ENCODE measurements at places on chromosomes 12 and 14.

DNA sequence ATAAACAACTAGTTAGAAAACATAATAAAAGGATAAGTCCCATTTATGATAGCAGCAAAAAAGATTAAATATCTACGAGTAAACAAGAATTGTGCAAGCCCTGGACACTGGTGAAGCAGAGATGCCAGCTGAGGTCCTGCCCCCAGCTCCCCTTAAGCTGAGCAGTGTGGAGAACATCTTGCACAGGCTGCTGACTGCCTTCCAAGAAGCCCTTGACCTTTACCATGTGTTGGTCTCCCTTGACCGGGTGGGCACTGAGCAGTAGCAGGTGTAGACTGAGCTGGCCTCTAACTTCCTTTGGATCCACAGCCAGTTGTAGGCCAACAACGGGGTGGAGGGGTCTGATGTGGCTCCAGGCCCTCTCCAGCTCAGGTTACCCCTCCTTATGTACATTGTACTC is 47.7 kb upstream of the PAPLN start:
- DNase-seq, result no peak

DNA sequence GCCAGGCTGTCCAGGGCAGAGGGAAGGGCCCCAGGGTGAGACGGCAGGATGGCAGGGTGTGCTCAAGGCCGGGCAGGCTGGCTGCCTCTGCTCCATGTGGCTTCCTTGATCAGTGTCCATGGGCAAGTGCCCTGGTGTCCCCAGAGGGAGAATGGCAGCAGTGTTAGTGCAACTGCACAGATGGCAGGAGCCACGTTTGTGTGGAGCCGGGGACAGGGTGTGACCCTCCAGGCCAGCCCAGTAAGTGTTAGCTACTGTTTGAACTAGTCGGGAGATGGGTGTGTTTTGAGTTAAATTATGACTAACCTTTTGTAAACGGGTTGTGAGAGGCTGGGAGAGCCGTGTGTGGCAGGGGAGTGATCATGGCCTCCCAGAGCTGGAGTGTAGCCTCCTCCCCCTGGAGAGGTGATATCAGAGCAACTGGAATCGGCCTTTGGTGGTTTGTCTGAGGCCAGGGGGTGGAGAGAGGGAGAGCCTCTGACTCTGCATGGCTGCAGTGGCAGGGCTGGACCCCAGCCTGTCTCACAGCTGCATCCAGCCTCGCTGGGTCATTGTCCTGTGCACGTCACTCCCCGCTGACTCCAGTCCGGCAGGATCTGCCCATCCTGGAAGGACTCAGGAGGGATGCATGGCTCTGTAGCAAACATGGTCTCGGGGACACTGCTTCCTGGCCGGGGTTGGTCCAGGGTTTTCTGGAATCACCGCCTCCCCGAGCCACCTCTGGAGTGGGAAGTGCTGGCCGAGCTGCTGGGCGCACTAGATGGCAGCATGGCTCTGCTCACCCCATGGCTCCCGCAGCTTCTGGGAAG is 27.8 kb downstream of the AACS start:
- peak; percentile 26 for DNase-seq

- no peak for DNase-seq
These were observed 17.0 kb downstream of the TMEM30B start for GRCh38 chr14:61264010-61264571.

DNA sequence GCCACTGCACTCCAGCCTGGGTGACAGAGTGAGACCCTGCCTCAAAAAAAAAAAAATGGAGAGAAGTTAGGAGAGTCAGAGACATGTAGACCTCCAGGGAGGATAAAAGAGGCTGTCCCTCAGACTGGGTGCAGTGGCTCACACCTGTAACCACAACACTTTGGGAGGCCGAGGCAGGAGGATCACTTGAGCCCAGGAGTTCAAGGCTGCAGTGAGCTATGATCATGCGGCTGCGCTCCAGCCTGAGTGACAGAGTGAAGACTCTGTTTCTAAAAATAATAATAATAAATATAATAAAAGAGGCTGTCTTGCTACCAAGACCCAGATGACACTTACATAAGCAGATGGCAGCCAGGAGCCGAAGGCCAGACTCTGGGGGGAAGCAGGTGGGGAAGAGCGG is 18.5 kb downstream of the SLC7A8 start:
- DNase-seq, result no peak

DNA sequence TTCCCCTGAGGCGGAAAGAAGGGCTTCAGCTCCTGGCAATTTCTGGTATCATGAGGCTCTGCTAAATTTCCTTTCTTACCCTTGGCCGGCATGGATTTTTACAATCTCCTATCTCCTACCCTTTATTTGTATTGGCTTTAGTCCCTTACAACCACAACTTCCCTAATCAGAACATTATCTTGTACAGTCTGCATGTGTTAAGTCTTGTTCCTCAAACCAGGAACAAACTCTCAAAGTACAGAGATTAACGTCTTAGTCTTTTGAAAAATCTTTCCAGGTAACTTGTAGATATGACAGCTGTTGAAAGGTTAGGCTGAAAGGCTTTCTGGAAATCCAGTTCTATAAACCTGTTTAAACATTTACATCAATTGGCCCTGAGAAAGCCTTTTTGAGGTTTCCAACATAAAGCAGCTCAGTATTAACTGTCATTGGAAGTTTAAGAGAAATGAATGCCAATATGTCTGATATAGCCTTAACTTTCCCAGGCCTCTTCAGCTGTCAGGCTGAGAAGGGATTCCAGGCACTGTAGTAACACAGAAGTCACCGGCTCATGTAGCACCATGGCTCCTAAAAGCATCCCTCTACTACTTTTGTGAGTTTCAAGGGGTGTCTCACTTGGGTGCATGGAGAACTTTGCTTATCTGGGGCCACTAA is 360.5 kb downstream of the FUT8 start:
- no peak for DNase-seq

DNA sequence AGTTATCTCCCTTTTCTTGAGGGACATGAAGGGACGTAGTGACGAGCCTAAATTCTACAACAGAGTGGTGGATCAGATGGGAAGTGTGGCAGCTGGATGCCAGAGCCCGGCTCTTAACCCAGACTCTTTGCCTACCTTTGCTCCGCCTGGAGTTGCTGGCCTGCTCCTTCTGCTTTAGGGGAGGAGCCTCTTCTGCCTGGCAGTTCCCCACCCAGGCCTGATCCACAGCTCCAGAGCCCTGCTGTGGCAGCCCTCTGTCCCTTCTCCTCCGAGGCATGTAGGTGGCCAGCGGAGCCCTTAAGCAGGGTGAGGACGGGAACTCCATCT is 2.3 kb upstream of the PRPH start:
- DNase-seq, result no peak
